ENCODE measurements at places on chromosomes 13 and 19.

- peak; percentile 91 for DNase-seq
These were observed 36.9 kb upstream of the STARD13 start for GRCh38 chr13:33322543-33322809.

- peak; percentile 48 for DNase-seq
These were observed 269.3 kb upstream of the MIR17HG start for GRCh38 chr13:91078093-91078679.

DNA sequence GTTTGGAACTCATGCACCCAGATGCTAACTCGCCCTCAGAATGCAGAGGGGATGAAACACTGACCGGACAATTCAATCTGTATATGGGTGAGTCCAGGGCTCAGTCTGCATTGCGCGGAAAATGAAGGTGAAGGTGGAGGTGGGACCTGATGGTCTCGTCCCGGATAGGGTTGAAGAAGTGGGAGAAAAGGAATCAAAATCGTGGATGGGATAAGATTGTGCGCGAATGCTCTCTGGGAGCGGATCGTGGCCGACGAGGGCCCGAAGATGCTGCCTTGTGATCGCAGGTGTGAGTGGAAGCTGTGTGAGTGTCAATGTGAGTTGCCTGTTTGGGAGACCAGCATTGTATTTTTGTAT lies 594 bp upstream of the ZNF850 start:
- no peak for DNase-seq

- no peak for DNase-seq
These were observed 133.2 kb downstream of the STARD13 start for GRCh38 chr13:33152389-33152788.
